ENCODE measurements at places on chromosomes 11 and 22.

DNA sequence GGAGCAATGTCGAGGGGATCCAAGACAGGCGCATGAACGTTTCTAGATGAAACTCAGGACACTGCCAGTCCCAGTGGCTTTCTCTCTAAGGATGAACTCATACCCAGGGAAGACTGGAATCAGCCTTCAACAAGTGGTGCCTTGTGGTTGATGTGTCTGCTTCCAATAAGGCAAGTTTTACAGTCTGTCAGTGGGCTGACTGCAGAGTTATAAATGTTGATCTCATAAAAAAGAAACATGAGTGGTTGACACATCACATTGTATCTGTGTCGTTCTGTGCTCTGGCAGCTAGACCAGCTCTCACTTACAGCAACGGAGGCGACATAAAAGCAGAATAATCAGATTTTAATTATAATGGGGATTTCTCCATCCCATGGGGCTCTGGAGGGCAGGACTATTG is 96.7 kb downstream of the SNX19 start:
- DNase-seq: peak; percentile 76

GRCh38 chr11:41446566-41446965 is 12.9 kb downstream of the LRRC4C start:
- peak; percentile 67 for DNase-seq

DNA sequence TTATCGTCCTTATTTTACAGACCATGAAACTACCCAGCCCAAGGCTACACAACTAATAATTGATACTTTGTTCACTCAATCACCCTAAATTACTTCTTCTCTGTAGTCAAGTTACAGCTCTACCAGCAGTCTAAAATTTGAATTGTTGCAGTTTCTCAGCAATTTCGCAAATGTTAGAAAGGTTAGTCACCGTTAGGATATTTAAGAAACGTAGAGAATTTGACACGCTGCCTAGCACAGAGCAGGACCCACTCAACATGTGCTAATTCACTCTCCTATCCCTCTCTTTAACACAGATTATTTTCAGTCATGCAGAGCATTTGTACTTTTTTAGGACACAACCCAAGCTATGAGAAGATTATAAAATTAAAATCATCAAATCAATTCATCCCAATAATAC is 771.1 kb upstream of the LUZP2 start:
- no peak for DNase-seq

DNA sequence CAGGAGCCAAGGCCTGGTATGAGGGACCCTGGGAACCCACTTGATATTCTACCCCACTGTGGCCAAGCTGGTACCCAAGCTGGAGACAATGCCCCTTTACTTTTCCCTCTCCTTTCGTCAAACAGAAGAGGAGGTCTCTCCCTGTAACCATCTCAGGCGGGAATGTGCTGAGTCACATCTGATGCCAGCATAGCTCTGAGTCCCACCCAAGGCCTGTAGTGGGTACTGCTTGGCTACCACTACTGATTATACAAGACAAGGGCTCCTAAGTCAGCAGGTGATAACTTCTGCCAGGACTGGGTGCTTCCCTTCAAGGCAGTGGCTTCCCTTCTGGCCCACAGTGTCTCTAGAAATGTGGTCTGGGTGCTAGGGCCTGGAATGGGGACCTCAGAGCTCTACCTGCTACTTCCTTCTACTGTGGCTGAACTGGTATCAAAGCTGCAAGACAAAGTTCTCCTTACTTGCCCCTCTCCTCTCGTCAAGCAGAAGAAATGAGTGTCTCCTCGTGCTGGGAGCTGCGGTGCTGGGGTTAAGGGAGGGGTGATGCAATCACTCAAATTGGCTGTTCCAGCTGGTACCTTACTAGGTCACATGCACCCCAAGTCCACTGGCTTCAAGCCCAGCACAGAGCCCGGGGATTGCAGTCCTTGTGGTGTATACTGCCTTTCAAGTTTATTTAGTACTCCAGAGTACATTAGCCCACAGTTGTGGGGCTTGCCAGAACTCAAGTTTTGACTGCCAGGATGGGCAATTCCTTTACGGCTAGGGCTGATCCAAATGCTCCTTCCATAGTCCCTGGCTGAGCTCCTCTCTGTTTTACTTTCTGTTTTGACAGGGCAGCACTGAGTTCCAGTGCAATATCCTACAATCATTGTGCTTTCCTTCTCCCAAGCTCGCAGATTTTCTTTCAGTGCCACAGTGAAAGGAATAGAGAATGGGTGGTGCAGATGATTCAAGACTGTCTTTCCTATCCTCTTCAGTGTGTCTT is 419.7 kb upstream of the CNTN5 start:
- no peak for DNase-seq

- DNase-seq: no peak
Observed at GRCh38 chr11:76270389-76270788, 64.1 kb upstream of the WNT11 start.

DNA sequence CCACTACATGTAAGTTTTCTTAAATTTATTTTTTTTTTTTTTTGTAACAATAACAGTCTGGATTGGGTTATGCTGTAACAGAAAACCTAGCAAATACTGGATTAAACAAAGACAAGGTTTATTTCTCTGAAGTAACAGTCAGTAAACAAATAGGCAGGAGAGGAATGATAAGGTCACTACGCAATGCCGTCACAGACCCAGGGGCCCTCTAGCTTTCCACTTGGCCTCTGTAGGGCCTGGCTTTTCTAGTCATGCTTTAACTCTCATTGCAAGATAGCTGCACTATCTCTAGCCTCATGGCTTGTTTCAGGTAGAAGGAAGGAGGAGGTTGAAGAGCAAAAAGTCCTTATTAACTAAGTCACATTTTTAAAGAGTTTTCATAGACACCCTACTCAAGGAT is 6.5 kb downstream of the OR10A6 start:
- no peak for DNase-seq

DNA sequence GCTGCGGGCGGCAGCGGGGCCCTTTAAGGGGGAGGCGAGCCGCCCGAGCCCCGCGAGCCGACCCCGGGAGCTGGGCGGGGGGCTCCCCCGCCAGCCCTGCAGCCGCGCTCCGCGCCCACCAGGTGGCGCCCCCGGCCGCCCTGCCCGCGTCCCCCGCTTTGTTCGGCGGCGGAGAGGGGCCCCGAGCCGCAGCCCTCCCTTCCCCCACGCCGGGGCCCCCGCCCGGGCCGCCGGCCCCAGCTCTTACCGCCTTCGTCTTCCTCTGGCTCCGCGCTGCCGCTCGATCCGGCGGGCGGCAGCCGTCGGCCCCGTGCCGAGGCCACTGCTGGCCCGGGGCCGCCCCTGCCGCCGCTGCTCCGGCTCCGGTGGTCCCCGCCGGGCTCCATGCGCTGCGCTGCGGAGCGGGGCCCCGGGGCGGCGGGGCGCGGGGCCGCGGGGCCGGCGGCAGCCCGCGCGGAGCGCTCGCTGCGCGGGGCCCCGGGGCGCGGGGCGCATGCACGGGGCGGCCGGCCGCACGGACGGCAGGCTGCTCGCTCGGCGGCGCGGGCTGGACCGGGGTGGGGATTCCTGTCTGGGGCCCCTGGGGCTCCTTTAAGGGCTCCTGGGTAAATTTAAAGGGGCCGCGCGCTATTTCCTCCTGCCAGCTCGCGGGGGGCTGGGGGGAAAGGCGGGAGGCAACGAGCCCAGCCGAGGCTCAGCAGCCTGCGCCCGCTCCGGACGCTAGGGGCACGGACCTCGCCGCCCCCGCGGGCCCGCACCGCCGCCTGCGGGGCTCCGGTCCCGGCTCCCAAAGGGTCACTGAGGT is at the start of gene ZFTA:
TSS of gene ZFTA (minus strand) at position 539 of the 805 bp plus-strand sequence. CDS start at position 386, 153 bp downstream.
- no peak for DNase-seq

- DNase-seq: no peak
Observed at GRCh38 chr11:119806064-119806915, 77.3 kb upstream of the NECTIN1 start.

DNA sequence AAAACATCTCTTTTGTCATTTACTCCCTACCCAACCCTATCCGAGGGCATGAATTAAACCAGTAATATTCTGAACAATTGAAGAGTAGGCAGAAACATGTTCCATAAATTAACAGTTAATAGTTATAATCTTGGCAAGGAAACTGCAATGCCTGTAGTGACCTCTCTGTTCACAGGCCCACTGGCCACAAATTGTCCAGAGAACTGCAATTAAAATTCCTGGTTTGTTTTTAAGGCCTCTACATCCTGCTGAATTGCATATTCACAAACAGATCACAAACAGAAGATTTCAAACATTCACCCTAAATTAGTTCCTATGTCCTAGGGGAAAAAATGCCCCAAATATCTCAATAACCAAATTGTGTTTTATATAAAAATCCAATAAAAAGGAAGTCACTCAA is 143.2 kb upstream of the TRPC6 start:
- no peak for DNase-seq

GRCh38 chr22:22896601-22897000 is 9.0 kb downstream of the IGLL5 start:
- DNase-seq: no peak

DNA sequence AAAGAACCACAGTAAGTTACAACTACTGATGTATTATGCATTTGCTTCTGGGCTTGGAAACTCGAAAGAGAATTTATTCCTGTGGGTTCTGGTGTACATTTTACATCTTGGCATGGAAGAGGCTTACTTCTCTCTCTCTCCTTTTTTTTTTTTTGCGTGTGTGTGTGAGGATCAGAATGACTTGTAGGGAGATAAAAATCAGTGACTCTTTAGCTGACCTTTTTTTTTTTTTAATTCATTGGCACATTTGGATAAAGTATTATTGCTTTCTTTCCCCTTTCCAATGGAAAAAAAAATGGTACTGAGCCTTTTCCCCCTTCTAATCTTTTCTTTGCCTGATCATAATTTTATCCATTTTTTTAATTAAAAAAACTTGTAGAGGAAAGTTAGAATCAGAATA is 43.5 kb downstream of the EXT2 start:
- DNase-seq: no peak

- DNase-seq: no peak
Observed at GRCh38 chr11:31646216-31646615, 136.6 kb downstream of the ELP4 start.

DNA sequence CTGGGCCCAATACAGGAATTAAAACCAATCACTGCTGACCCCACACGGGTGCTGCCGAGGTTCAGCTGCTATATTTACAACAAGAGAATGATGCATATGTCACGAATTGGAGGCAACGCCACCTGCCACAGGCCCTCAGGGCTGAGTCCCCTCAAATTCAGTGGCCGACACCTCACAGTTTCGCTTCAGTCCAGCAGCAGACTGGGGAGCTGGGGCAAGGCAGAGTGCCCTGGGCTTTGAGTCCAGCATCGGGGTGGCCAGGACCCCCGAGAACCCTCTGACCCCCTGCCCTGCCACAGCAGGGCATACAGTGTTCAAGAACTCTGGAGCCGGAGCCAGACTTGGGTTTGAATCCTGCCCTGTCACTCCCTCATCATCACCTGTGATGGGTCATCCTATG is 247.2 kb downstream of the CTTN start:
- DNase-seq: no peak

GRCh38 chr22:32589007-32589406 is 114.4 kb downstream of the FBXO7 start:
- DNase-seq: no peak

GRCh38 chr11:128520888-128521681 is 66.3 kb downstream of the ETS1 start:
- no peak for DNase-seq

- DNase-seq: no peak
Observed at GRCh38 chr22:22812031-22812905, 75.3 kb upstream of the IGLL5 start.

GRCh38 chr11:68574308-68574707 is 110.0 kb upstream of the GAL start:
- DNase-seq: no peak

All from fibroblast of skin of left quadriceps (primary cell).